Osteocyte (in vitro differentiated cells): ENCODE measurements at places on chromosomes 7 and 10. TPM values are rescaled to one million over a fixed set of nuclear protein-coding genes. Genes with fewer than 3 reads are reported as not detected.
A peak's percentile ranks its signal among the peaks of the same experiment; 100 is the strongest.

- peaks cover 13% of the 10 kb centered on the region for H3K4me1 ChIP-seq
- no peaks in the 10 kb centered on the region for H3K36me3 ChIP-seq
- H3K27me3 ChIP-seq, result no peaks in the 10 kb centered on the region
- H3K4me3 ChIP-seq, result no peak overlapping the region
- DNase-seq, result no peak
Observed at GRCh38 chr7:102223184-102223583, 63.5 kb upstream of the SH2B2 start.

DNA sequence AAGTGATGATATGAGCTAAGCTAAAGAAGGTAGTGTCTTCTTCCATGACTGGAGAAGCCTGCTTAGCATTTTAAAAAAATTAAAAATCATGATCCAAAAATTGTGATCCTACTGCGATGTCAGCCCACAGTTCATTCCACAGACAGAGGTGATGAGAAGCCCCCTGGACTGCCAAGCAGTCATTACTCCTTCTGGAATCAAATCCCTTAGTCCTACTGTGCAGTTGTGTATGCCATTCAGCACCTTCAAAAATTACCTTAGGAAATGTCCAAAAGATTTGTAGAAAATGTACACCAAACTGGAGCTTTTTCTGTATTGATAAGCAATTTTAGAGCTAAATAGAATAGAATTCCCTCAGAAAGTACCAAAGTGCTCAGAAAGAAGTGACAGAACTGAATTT lies 283.5 kb upstream of the NFE2L3 start:
- peaks cover 80% of the 10 kb centered on the region for H3K27me3 ChIP-seq
- no peak overlapping the region for H3K4me3 ChIP-seq
- H3K4me1 ChIP-seq, result no peaks in the 10 kb centered on the region
- H3K27ac ChIP-seq, result no peak overlapping the region
- DNase-seq, result no peak

Gene SH3PXD2A
- 43.0 and 46.6 TPM in 2 replicates for total RNA-seq

Gene AKR1E2
- total RNA-seq, result 1.7 and 2.5 TPM in 2 replicates

Gene TMEM270
- total RNA-seq, result not detected in 2 replicates

GRCh38 chr10:133162178-133162909 lies 2.3 kb downstream of the KNDC1 start:
- no peak overlapping the region for H3K4me3 ChIP-seq
- H3K27ac ChIP-seq, result no peak overlapping the region
- no peaks in the 10 kb centered on the region for H3K4me1 ChIP-seq
- no peak for DNase-seq
- H3K36me3 ChIP-seq, result no peaks in the 10 kb centered on the region
- H3K27me3 ChIP-seq, result peaks cover 15% of the 10 kb centered on the region

Gene CCDC3
- 14.1 and 15.0 TPM in 2 replicates for total RNA-seq

- no peaks in the 10 kb centered on the region for H3K36me3 ChIP-seq
- H3K27ac ChIP-seq, result no peak overlapping the region
- no peak overlapping the region for H3K4me3 ChIP-seq
- no peak for DNase-seq
Observed at GRCh38 chr10:108591417-108591816, 1331.9 kb downstream of the XPNPEP1 start.

- H3K4me1 ChIP-seq, result peaks cover under 1% of the 10 kb centered on the region
- no peaks in the 10 kb centered on the region for H3K36me3 ChIP-seq
- DNase-seq, result no peak
- H3K4me3 ChIP-seq, result no peak overlapping the region
Observed at GRCh38 chr10:20105236-20105635, 289.0 kb downstream of the PLXDC2 start.

DNA sequence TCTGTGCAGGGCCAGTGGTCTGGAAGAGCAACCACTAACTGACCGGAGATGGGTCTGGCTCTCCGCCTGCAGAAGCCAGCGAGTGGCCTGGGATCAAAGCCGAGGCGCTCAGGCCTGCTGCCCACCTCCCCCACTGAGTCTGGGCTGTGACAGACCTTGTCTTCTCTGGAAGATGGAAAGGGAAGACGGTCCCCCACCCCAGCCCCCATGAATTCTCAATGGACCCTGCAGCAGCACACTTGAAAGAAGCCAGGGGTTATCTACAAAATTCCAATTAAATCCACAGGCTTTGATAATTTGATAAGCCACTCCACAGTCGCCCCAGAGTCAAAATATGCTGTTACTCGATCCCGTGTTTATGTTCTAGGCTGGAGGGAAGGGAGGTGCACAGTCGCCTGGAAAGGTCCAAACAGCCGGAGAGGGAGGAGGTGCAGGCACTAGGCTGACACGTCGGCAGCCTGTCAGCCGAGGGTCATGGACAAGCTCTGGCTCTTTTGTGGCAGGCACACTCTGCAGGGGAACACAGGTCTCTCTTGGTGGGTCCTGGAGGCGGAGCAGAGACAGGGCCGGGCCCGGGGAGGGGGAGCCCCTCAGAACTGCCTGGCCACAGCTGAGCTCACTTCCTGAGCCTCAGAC lies 134.9 kb downstream of the SH3PXD2A start:
- no peak overlapping the region for H3K4me3 ChIP-seq
- DNase-seq, result no peak
- H3K4me1 ChIP-seq, result peaks cover 7% of the 10 kb centered on the region

GRCh38 chr10:44419790-44420549 lies 35.1 kb upstream of the CXCL12 start:
- H3K36me3 ChIP-seq, result no peaks in the 10 kb centered on the region
- H3K27ac ChIP-seq, result no peak overlapping the region
- no peak overlapping the region for H3K4me3 ChIP-seq
- DNase-seq, result no peak

Gene MAPK8
- 57.1 and 57.9 TPM in 2 replicates for total RNA-seq

DNA sequence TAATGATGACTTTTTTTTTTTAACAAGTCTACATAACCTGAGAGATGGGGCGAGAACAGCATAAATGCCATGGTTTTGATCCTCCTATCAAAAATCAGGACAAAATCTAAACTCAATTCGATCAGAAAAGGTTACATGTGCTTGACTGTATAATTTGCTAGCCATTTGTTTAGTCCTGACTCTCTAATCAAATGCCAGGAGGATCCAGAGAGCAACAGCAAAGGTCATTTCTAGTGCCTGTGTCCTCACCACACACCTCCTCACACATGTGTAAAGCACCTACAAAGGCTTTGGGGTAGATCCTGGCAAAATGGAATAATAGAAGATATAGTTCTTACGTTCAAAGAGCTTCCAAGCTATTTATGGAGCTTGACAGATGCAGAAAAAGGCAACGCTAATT lies 11.0 kb upstream of the FAS start:
- H3K36me3 ChIP-seq, result no peaks in the 10 kb centered on the region
- H3K4me1 ChIP-seq, result peaks cover 21% of the 10 kb centered on the region
- no peak overlapping the region for H3K4me3 ChIP-seq
- H3K27ac ChIP-seq, result no peak overlapping the region
- no peak for DNase-seq
- H3K27me3 ChIP-seq, result no peaks in the 10 kb centered on the region

DNA sequence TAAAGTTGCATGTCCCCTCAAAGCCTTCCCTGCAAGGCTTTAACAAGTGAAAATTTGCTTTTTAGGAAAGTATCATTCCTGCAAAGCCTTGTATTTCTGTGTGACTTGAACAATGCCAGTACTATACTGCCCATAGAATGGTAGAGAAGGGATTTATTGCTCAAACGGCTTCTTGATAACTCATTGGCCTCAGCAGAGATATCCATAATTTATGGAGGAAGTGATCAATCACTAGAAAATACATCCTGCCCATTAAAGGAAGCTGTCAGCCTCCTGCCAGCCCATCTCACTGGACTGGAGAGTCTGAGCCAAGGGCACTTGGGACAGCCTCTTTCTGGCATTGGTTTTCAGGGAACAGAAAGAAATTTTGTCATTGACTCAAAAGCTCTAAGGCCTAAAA lies 152.6 kb downstream of the XPNPEP1 start:
- no peak overlapping the region for H3K4me3 ChIP-seq
- H3K4me1 ChIP-seq, result no peaks in the 10 kb centered on the region
- H3K27me3 ChIP-seq, result no peaks in the 10 kb centered on the region
- no peak overlapping the region for H3K27ac ChIP-seq
- no peaks in the 10 kb centered on the region for H3K36me3 ChIP-seq
- DNase-seq, result no peak

Gene NEUROD6
- not detected in 2 replicates for total RNA-seq

- peaks cover under 1% of the 10 kb centered on the region for H3K36me3 ChIP-seq
- no peak overlapping the region for H3K4me3 ChIP-seq
- H3K27me3 ChIP-seq, result no peaks in the 10 kb centered on the region
- H3K4me1 ChIP-seq, result peaks cover 19% of the 10 kb centered on the region
- DNase-seq, result no peak
Observed at GRCh38 chr7:70303309-70303708, 705.0 kb downstream of the AUTS2 start.

- no peak overlapping the region for H3K27ac ChIP-seq
- peaks cover 7% of the 10 kb centered on the region for H3K4me1 ChIP-seq
- DNase-seq, result no peak
- no peak overlapping the region for H3K4me3 ChIP-seq
- no peaks in the 10 kb centered on the region for H3K27me3 ChIP-seq
Observed at GRCh38 chr10:132549371-132549770, 11.8 kb downstream of the INPP5A start.

GRCh38 chr7:2164646-2165045 lies 68.1 kb downstream of the MAD1L1 start:
- H3K4me1 ChIP-seq, result peaks cover 20% of the 10 kb centered on the region
- H3K27me3 ChIP-seq, result no peaks in the 10 kb centered on the region
- peaks cover 9% of the 10 kb centered on the region for H3K36me3 ChIP-seq
- H3K4me3 ChIP-seq, result no peak overlapping the region
- no peak overlapping the region for H3K27ac ChIP-seq

- no peak overlapping the region for H3K4me3 ChIP-seq
- no peak overlapping the region for H3K27ac ChIP-seq
- DNase-seq, result no peak
- H3K4me1 ChIP-seq, result no peaks in the 10 kb centered on the region
- peaks cover 6% of the 10 kb centered on the region for H3K27me3 ChIP-seq
Observed at GRCh38 chr7:124060528-124060927, 27.7 kb upstream of the TMEM229A start.

Gene MACC1
- total RNA-seq, result not detected in 2 replicates

Gene RPEL1
- not detected in 2 replicates for total RNA-seq

DNA sequence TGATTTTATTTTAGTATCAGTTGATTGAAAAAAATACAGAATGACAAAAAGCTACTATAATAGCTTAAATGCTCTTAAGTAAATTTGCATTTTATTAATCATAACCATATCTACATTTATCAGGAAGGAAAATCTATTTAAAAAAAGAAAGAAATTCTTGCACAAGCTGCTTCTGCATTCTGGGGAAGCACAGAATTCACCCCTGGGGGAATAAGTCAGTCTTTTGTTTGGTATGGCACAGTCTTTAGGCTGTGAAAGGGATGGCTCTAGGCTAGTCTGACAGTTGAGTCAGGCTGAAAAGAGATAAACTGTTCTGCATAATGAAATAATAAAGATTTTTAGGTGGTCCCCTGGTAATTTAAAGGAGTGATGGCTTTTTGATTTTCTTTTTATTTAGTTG lies 37.9 kb downstream of the HTR7 start:
- no peaks in the 10 kb centered on the region for H3K36me3 ChIP-seq
- no peak overlapping the region for H3K27ac ChIP-seq
- DNase-seq, result no peak
- H3K27me3 ChIP-seq, result peaks cover 3% of the 10 kb centered on the region

- H3K4me1 ChIP-seq, result peaks cover 5% of the 10 kb centered on the region
- no peak for DNase-seq
- peaks cover 11% of the 10 kb centered on the region for H3K36me3 ChIP-seq
- H3K4me3 ChIP-seq, result no peak overlapping the region
Observed at GRCh38 chr10:13788711-13789447, 202.1 kb downstream of the PRPF18 start.

GRCh38 chr7:55055479-55055878 lies 36.7 kb downstream of the EGFR start:
- H3K27me3 ChIP-seq, result no peaks in the 10 kb centered on the region
- peaks cover 84% of the 10 kb centered on the region for H3K4me1 ChIP-seq
- DNase-seq, result no peak
- no peak overlapping the region for H3K27ac ChIP-seq
- H3K36me3 ChIP-seq, result peaks cover 8% of the 10 kb centered on the region

Gene PNLIPRP1
- not detected in 2 replicates for total RNA-seq

DNA sequence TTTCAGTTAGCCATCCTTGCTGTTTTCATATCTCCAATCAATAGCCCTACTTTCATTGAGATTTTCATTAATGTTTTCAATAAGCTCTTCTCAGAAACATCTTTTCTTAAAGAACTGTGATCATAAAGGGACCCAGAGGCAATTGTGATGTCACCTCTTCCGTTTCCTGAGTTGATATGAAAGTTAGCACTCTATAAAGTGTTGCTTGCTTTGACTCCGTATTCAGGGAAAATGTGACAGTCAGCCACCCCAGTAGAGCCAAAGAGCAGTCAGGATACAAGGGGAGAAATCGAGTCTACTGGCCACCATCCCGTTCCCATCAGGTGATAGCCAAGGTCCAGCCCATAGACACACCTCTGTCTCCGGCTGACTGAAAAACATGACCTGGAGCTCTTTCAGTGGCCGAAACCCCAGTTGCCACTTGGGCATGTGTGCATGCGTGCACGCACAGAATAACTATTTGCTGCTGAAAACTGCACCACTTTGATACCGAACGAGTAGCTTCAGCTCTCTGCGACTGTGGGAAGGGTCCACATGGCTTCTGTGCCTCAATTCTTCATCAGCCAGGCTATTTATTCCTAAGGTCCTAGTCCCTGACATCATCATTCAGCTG lies 291.4 kb downstream of the USP6NL start:
- no peaks in the 10 kb centered on the region for H3K27me3 ChIP-seq
- no peak overlapping the region for H3K4me3 ChIP-seq
- H3K27ac ChIP-seq, result no peak overlapping the region
- H3K36me3 ChIP-seq, result no peaks in the 10 kb centered on the region
- DNase-seq, result no peak
- no peaks in the 10 kb centered on the region for H3K4me1 ChIP-seq

- peak; percentile 56 for DNase-seq
- H3K27ac ChIP-seq, result peak overlapping the region; percentile 44
- no peaks in the 10 kb centered on the region for H3K36me3 ChIP-seq
- peaks cover 5% of the 10 kb centered on the region for H3K27me3 ChIP-seq
- no peak overlapping the region for H3K4me3 ChIP-seq
Observed at GRCh38 chr10:6347391-6347951, 144.7 kb downstream of the PFKFB3 start.

DNA sequence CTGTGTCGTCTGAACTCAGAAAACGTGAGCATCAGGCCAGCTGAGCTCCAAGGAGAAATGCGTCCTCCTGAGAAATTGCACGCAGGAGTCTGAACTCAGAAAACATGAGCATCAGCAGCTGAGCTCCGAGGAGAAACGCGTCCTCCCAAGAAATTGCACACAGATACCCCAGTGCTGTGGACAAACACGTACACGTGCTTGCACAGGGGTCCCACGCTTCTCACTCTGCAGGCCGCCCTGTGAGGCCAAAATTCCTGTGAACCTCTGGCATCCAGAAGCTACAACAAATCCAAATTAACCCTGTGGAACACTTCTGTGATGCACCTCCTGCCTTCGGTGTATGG lies 133.8 kb downstream of the WDR37 start:
- no peak overlapping the region for H3K27ac ChIP-seq
- no peak overlapping the region for H3K4me3 ChIP-seq
- no peak for DNase-seq
- H3K36me3 ChIP-seq, result no peaks in the 10 kb centered on the region
- peaks cover 8% of the 10 kb centered on the region for H3K4me1 ChIP-seq
- H3K27me3 ChIP-seq, result peaks cover 10% of the 10 kb centered on the region
